NCI-H2081 treated with DMSO at 0.1 percent for 48 hours (cell line): ENCODE measurements at places on chromosomes 5 and 9.

DNA sequence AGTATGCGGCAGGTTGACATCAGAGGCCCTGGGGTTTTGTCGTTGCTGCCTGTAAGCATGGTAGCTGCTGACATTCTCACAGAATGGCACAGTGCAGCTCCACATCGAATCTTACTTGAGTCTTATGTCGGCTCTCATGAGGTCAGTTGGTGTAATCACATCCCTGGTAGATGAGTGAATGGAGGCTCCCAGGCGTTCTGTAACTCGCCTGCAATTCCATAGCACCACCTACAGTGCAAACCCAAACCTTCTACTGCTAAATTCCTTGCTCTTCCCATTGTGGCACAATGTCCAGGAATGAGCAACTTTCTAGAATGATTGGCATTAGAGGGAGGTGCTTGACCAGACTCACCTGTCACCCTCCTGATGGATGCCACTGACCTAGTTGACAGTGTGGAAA, 578.4 kb downstream of the CCDC171 start:
- no peak for DNase-seq

DNA sequence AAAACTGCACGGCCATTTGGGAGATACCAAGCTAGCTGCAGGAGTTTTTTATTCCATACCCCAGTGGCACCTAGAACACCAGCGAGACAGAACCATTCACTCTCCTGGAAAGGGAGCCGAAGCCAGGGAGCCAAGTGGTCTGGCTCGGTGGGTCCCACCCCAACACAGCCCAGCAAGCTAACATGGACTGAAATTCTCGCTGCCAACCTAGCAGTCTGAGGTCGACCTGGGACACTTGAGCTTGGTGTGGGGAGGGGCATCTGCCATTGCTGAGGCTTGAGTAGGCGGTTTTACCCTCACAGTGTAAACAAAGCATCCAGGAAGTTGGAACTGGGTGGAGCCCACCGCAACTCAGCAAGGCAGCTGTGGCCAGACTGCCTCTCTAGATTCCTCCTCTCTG, 108.9 kb upstream of the CHD1 start:
- no peak for DNase-seq

DNA sequence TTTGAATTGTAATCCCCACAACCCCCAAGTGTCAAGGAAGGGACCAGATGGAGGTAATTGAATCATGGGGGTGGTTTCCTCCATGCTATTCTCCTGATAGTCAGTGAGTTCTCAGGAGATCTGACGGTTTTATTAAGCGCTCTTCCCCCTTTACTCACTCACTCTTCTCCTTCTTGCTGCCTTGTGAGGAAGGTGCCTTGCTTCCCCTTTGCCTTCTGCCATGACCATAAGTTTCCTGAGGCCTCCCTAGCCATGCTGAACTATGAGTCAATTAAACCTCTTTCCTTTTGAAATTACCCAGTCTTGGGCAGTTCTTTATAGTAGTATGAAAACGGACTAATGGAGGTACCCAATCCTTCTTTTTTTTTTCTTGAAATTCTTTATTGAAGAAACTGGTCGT, 2.2 kb upstream of the CEP120 start:
- DNase-seq: no peak

- no peak for DNase-seq
Observed at GRCh38 chr5:139946440-139946839, 96.7 kb downstream of the NRG2 start.

- DNase-seq: no peak
Observed at GRCh38 chr5:2688586-2688985, 62.9 kb downstream of the IRX2 start.

DNA sequence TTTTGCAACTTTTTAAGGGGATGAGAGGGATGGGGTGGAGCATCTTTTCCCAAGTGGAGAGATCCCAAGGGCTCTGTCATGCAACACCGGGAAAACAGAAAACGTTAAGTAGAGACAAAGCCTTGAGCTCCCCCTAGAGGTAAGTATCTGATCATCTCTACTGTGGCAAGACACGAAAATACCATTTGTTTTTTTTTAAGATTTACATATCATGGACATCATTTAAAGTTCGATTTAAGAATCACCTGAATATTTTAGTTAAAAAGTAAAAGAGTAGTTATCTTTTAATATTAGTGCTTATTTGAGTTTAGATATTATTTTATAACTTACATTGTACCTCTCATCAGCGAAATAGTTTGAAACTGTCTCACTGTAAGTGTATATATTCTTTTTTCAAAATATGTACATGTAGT, 200.4 kb downstream of the LRRC70 start:
- DNase-seq: no peak

GRCh38 chr5:160727296-160727997, 124.6 kb downstream of the ATP10B start:
- no peak for DNase-seq

DNA sequence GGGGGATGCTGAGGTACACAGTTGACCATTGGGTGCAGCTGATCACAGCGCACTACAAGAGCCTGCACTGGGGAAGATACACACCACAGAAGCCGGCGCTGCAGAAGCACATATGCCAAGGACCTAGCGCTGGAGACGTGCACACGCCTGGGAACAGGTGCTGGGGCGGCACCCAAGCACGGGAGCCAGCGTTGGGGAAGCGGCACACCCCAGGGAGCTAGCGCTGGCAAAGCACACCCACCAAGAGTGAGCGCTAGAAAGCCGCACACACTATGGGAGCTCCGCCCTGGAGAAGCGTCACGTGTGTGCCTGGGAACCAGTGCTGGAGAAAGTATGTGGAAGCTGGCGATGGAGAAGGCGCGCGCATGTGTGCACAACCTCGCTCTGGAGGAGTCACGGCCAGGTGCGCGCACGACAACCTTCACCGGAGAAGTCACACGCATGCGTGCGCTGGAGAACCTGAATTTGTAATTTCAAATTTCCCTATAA, 4.5 kb downstream of the FANCC start:
- DNase-seq: peak; percentile 58

DNA sequence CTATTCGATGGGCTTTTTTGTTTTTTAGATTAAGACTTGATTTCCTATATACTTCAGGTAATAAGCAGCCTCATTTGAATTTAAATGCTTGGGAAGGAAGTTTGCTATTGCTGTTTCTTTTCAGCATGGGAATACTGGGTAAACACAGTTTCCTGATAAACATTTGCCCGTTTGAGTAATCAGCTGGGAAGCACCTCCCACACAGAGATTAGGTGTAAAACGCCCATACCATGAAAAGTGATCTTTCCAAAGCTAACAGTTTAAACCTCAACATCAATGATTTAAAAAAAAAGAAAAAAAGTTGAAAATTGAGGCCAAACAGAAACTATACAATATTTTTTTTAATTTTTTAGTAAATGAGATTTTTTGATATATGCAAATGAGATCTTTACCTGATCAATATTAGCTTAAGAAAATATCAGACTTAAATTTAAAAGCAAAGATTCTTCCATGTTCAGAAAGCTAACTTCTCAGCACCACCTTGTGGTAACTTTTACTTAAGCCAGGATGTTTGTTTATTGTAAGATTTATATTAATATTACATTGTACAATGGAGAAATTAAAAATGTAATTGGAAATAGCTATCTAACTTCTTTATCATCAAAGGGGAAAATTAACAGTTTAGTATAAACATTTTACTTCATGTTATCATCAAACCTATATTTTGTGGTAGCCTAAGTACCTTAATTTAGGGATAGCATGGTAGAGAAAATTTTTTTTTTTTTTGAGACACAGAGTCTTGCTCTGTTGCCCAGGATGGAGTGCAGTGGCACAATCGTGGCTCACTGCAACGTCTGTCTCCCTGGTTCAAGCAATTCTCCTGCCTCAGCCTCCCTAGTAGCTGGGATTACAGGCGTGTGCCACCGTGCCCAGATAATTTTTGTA, 39.8 kb downstream of the F2RL2 start:
- DNase-seq: no peak

DNA sequence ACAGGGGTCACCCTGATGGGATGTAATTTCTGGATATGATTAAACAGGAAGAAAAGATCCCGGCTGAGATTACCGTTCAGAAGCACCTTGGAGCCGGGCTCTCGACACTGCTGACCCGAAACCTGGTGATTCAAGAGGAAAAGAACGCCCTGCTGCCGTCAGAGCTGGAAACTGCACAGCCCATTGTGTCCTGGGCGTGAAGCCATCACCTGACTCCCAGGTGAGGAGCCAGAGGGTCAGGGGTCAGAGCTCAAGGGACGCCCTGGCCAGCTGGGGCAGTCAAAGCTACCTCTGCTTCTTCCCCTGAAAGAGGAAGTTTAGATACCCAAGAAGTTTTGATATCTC, 17.8 kb upstream of the SLC12A7 start:
- DNase-seq: no peak

- no peak for DNase-seq
Observed at GRCh38 chr5:8870959-8871355, 674.9 kb downstream of the SEMA5A start.

- DNase-seq: no peak
Observed at GRCh38 chr5:109825450-109825849, 135.7 kb downstream of the MAN2A1 start.

DNA sequence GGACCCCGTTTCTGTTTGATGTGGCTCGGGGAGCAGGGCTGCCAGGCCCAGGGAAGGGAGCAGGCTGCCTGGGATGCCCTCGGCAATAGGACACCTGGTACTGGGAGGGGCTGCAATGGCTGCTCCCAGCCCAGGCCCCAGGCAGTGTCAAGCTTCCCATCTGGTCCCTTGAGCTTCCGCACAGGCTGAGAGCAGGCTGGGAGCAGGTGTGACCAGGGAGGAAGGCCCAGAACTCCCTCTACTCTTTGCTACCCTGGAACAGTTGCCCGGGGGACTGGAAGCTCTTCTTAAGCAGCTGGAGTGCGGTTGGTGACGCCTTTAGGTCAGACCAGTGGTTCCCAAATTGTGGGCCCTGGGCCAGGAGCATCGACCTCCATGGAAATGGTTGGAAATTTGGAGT, 186.9 kb downstream of the GADD45G start:
- no peak for DNase-seq

DNA sequence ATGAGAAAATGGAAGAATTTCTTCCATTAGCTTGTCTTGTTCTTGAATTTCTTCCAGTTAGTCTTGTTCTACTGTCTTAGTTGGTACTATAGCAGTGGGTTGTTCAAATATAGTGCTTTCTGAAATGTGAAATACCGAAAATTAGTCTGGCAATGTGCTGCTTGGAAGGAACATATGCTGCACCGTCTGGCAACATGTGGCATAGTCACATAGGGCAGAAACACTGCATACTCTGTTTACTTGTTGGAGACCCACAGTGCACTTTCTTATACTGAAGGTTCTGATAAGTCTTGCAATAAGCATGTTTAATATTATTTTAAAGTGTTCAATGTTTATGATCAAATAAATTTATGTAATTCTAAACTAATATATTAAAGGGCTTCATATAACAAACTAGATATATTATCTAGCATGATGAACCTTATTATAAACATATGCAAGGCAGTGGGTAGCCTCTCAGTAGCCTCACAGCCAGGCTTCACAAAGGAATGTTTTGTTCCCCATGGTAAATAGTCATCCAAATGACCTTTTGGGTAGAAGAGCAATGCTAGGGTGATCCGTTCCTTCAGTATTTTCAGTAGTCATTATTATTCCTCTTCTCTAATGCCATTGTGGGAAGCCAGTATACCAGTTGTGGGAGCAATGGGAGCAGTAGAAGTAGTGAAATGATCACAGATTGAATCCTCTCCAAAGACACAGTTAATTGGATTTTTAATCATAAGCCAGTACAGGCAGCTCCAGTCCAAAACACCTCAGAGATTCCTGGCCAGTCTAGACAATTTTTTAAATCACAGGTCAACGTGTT, 1106.7 kb downstream of the DTWD2 start:
- no peak for DNase-seq

DNA sequence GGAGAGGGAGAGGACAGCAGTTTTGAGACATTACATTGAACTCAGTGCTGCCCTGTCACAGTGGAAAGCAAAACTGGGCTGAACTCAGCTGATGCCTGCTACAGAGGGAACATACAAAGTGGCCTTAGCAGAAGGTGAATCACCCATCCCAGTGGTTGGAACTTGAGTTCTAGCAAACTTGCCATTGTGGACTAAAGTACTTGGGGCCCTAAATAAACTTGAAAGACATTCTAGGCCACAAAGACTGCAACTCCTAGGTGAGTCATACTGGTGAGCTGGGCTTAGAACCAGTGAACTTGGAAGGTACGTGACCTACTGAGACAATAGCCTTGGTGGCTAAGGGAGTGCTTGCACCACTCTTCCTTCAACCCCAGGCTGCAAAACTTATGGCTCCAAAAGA, 155.7 kb upstream of the RIOK2 start:
- no peak for DNase-seq

GRCh38 chr5:178204935-178205748, 809 bp downstream of the HNRNPAB start:
- no peak for DNase-seq

GRCh38 chr5:110354311-110354710, 372.2 kb downstream of the TMEM232 start:
- DNase-seq: no peak

- DNase-seq: no peak
Observed at GRCh38 chr5:17379100-17379951, 118.7 kb upstream of the TAF11L2 start.

DNA sequence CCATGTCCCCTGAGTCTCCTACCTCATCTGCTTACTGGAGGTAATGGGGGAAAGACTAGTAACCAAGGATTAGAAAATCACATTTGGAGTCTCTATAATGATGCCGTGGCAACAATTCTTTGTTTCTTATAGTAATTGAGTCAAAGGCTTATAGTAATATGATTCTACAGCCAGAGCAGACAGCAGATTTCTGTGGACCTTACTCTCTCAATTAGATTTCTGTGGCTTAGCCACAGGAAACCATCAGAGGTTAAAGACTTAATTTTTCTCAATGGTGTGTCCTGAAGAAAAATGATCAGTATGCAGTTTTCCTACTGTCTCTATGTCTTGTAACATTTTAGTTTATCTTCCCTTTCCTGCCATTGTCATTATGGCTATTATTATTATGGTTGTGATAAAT, 59.3 kb upstream of the CD180 start:
- DNase-seq: no peak

- no peak for DNase-seq
Observed at GRCh38 chr9:96651626-96652025, 3.5 kb downstream of the PRXL2C start.

DNA sequence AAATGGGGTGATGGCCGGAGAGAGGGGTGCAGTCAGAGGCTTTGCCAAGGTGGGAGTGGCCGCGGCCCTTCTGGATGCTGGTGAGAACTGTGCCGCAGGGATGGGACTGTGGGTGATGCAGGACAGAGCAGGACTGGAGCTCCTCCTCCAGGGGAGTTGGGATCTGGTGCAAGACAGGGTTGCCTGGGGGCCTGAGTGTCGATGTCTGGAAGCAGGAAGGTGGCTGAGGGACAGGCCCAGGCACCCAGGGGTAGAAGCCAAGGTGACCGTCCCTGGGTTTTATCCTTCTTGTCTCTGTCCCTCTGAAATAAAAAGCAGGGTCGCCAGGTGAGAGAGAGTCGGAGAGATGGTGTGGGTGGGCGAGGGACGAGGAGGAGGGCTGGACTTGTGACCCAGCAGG, 89.1 kb upstream of the IER5L start:
- DNase-seq: no peak

GRCh38 chr5:109987355-109987754, 297.6 kb downstream of the MAN2A1 start:
- DNase-seq: no peak

- DNase-seq: no peak
Observed at GRCh38 chr9:117548556-117548955, 133.7 kb upstream of the ASTN2 start.

- DNase-seq: no peak
Observed at GRCh38 chr9:133303266-133304157, 28.5 kb upstream of the ABO start.

- no peak for DNase-seq
Observed at GRCh38 chr5:145246961-145247744, 588.0 kb downstream of the PRELID2 start.

- DNase-seq: no peak
Observed at GRCh38 chr9:77816641-77817341, 168.7 kb upstream of the GNA14 start.
